Stimulated activated CD4-positive, alpha-beta T cell treated with anti-CD3 and anti-CD28 coated beads, Interleukin-1b, Interleukin-23, amount 100 ng/mL, for 24 hours (primary cell): ENCODE measurements at places on chromosomes 5 and 9.

DNA sequence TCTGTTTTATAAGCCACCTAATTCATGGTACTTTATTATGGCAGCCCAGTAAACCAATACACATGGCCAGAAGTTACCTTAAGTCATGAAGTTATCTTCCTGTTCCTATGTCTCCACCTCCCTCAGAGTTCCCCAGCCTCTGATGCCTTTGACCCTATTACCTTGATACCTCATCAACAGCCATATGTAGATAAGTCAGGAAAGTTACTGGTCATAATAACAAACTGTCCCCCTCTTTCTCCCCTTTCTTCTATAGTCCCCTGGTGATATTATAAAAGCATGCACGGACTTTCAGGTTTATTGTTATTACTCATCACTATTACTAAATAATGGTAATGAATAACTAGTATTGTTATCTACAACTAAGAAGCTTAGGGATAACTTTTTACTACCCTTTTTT lies 168.9 kb upstream of the FER start:
- no peak for DNase-seq

DNA sequence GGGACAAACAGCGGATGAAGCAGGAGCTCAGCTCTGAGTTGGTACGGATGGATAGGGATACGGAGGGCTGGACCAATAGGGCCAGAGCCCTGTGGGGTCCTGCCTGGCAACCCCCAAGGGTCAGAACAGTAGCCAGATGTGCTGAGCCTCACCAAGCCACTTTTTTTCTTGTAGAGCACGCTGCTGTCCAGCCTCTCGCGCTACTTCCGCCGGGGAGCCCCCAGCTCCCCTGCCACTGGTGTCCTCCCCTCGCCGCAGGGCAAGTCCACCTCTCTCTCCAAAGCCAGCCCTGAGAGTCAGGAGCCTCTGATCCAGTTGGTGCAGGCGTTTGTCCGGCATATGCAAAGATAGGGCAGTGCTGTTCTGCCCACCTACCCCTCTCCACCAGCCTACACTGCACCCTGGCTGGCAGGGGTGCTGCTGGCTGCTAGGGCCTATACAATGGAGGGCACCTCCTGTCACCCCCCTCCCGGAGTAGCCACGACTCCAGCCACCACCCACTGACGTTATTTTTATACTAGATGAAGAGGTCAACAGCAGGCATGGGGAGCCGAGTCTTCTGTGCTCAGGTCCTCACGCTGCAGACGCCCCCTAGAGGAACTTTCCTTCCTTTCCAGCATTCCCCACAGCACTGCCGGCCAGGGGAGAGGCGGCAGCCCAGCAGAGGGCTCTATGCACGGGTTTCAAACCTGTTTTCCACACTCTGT lies 21.6 kb downstream of the SH3GLB2 start:
- DNase-seq = no peak

- no peak for DNase-seq
These were observed 217.2 kb downstream of the RFX3 start for GRCh38 chr9:3308609-3309008.

GRCh38 chr5:132475987-132476875 lies 14.3 kb downstream of the IRF1 start:
- DNase-seq = no peak

GRCh38 chr5:157729858-157730257 lies 1.4 kb upstream of the THG1L start:
- DNase-seq = no peak

GRCh38 chr9:34400275-34400674 lies 23.6 kb upstream of the MYORG start:
- no peak for DNase-seq

- DNase-seq = no peak
These were observed 13.1 kb upstream of the MAP3K1 start for GRCh38 chr5:56802205-56802604.

GRCh38 chr9:130944510-130945058 lies 5.5 kb upstream of the FIBCD1 start:
- no peak for DNase-seq
